Stimulated activated CD4-positive, alpha-beta T cell treated with anti-CD3 and anti-CD28 coated beads, Interleukin-1b, Interleukin-23, amount 100 ng/mL, for 24 hours (primary cell): ENCODE measurements at places on chromosomes 3 and 15.

GRCh38 chr15:60399931-60400330 lies 2.1 kb upstream of the ANXA2 start:
- no peak for DNase-seq

- DNase-seq = no peak
These were observed 25.5 kb downstream of the OSBPL10 start for GRCh38 chr3:31955581-31955980.

GRCh38 chr3:59289831-59290230 lies 240.0 kb upstream of the CFAP20DC start:
- DNase-seq = no peak

DNA sequence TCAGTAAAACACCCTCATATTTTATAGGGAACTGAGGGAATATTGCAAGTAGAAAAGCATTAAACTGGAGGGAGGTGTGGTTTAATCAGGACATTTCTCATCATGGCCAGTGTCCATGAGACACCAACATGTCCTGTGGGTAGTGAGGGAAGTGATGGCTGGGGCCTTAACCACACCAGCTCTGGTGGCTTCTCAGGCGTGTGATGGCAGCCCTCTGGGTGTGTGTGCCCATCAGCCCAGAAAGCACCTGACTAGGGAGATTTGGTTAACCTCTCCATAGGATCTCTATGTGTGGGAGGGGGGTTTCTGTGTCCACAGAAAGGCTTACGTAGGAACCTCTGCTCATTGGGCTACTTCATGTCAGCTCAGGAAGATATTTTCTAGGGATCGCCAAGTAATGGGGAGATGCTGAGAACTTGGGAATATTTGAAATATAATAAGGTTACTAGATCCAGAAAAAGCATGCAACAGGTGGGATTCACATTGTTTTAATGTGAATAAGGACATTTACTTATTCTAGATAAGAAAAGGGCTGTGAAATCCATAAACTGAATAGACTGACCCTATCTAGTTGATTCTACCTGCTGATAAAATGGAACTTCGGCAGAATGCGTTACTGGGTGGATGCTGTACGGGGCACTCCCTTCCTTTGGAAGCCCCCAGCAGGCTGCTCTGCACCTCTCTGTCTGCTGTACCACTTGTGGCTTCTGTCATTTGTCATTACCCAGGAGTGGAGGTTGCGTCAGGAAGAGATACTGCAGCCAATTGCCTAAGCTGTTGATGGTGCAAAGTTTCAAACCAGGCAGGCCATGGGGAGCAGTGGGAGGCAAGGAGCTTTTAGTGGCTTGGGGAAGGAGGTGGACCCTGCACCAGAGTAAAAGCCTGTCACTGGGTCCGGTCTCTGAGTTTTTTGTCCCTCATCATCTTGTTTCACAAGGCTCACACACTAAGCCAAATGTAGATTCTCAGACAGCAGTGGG lies 21.5 kb downstream of the PDHB start:
- no peak for DNase-seq
